ENCODE measurements at places on chromosomes 4 and X.

DNA sequence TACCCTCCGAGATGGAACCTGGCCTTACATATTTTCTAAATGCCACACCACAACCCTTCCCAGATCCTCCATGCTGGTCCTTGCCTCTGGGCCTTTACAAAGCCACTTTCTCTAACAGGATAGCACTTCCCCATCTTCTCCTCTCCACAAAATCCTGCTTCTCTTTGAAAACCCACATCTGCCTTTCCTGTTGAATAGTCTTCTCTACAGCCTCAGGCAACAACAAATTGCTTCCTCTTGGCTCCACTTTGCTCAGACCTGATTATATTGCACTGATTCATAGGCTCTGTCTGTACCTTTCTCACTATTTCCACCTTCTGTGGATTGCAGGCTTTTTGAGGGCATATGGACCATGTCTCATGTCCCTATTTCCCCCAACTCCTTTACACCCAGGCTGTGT is 203.7 kb upstream of the MBNL3 start:
- DNase-seq, result no peak

- no peak for DNase-seq
These were observed 10.0 kb upstream of the ASMTL start for GRCh38 chrX:1462596-1463251.

GRCh38 chrX:134676436-134676835 is 18.2 kb upstream of the PLAC1 start:
- no peak for DNase-seq

DNA sequence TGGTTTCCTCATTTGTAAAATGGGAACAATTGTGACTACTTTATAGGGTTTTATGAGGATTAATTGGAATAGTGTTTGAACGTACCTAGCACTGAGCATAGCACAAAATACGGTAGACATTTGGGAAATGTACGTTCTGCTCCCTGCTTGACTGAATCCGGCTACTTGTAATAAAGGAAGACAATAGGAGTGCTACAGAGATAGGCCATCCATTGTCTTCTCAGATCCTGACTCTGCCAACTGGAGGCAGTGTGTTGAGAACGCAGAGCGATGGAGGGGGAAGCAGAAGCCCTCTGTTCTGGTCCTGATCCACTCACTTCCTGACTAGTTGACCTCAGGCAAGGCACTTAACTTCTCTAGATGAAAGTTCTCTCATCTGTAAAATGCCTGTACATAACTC is 26.4 kb downstream of the ENPP6 start:
- DNase-seq, result peak; percentile 55

GRCh38 chr4:75658876-75659275 is 14.3 kb downstream of the G3BP2 start:
- no peak for DNase-seq

GRCh38 chr4:106987311-106987710 is 48.8 kb downstream of the DKK2 start:
- no peak for DNase-seq

GRCh38 chr4:88660446-88661294 is 37.0 kb downstream of the NAP1L5 start:
- DNase-seq, result no peak

DNA sequence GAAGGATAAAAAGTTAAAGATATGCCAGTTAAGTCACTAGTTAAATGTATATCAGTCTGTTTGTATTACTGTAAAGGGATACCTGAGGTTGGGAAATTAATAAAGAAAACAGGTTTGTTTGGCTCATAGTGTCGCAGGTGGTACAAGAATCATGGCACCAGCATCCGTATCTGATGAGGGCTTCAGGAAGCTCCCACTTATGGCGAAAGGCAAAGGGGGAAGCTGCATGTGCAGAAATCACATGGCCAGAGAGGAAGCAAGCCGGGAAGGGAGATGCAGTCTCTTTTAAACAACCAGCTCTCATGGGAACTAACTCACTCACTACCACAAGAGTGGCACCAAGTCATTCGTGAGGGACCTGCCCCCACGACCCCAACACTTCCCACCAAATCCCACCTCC is 91.9 kb upstream of the SH3RF1 start:
- no peak for DNase-seq

GRCh38 chr4:41614519-41614918 is 76.6 kb downstream of the LIMCH1 start:
- DNase-seq, result no peak

DNA sequence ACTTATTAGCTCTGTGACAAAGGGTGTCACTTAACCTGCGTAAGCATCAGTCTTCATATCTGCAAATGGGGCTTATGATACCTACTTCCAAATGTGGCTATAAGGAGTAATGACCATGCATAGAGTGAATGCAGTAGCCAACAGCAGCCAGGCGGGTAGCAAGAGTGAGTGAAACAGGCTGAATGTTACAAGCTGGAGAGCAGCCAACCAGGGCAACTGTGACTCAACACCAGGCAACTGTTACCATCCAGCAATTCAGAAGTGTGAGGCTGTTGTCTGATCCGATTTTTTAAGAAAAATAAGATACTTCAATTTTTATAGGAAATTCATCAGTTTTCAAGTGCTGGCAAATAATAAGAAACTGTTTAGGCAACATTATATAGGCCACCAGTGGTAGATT is 270.2 kb upstream of the TAPT1 start:
- DNase-seq, result no peak

GRCh38 chrX:94676285-94676684 is 1002.3 kb downstream of the FAM133A start:
- DNase-seq, result no peak

- no peak for DNase-seq
These were observed 221.3 kb downstream of the STIM2 start for GRCh38 chr4:27081675-27082586.

DNA sequence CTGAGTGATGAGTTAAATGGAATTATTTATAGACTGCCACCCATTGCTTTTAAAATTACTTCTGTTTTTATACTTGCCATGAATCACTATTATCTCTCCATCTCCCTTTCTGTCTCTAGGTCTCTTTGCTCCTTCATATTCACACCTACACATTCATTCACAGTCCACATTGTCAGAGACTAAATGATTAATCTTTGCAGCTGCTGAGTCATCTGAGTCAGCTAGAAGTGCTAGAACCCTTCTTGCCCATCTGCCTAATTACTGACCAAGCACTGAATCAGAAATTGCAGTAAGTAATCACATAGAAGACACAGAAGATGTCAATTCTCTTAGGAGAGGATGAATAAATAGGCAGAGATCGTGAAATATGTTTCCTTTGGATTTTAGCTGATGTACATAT is 31.6 kb upstream of the RPS6KA6 start:
- DNase-seq, result no peak

DNA sequence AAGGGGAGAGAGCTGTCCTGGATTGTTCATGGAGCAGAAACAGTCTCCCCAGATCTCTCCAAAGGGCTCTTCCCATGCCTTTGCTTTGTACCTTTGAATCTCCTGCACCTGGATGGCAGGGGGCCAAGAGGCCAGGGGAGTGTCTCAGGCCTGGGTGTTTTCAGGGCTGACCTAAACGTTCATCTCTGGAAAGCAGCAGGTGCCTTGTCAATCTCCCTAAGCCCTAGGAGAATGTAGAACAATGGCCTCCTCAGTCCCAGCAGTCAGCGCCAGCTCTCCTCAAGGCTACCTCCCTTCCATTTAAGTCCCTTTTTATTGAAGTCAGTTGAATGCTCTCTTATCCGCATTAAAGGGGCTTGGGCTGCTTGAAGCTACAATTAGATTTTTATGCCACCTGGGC is 31.2 kb upstream of the NSUN7 start:
- DNase-seq, result no peak

- no peak for DNase-seq
These were observed 103.6 kb downstream of the AREG start for GRCh38 chr4:74548561-74548960.

DNA sequence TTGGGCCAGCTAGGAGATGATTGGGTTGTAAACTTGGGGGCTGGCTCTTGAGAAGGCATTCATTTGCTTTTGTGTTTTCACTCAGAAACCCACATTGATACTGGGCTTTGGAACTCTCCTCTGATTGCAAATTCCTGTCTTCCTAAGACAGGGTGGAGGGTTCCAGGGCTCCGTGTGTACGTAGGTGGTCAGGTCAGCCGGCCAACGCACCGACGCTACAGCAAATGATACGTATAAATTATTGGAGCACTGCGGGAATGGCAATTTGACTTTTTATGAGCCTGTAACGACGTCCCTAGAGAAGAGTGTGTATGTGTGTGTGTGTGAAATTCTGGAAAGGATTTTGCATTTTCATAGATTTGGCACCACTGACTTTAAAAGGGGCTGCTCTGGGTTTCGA is 236.9 kb downstream of the SHOX start:
- no peak for DNase-seq

DNA sequence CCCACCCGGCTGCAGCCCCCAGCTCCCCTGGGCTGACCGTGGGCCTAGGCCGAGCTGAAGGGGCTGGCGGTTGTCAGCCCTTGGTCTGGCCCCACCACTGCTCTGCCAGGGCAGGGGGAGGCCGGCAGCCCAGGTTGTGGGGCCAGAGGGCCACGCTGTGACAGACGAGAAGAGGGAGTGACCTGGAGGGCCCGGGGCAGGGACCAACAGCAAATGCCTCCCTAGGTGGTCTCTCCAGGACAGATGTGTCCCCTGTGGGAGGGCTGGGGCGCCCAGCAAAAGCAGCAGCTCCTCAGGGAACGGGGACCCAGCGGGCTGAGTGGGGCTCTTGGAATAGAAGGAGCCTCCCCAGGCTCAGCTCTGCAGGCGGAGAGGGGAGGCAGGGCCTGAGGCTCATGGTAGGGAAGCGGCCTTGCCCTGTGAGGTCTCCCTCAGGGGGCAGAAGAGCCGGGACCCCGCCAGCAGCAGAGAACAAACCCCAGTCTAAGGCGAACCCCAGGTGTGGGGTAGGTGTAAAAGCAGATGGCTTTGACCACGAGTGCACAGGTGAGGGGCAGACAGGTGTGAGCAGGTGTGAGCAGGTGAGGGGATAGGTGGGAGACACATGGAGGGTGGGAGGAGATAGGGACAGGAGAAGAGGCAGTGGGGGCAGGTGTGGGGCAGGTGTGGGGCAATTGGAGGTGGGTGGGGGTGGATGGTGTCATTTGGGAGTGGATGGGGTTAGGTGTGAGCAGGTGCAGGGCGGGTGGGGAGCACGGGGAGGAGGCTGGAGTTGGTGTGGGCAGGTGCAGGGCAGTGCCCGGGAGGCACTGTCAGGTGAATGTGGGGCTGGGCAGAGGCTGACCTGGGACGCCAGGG is 34.1 kb upstream of the SPON2 start:
- no peak for DNase-seq

DNA sequence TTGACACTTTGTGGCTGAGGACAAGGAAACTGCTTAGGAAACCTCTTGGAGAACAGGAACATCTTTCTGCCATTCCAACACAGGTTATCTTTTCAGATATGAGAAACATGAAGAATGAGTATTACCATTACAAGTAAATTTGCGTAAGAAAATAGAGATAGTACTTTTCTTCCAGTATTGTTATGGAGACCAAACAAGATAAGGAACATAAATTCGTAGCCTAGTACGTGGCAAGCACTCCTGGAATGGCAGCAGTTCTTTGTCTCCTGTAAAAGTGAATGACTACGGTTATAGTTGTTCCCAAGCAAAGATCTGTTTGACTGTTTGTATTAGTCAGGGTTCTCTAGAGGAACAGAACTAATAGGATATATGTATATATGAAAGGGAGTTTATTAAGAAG is 843.1 kb downstream of the STIM2 start:
- no peak for DNase-seq

DNA sequence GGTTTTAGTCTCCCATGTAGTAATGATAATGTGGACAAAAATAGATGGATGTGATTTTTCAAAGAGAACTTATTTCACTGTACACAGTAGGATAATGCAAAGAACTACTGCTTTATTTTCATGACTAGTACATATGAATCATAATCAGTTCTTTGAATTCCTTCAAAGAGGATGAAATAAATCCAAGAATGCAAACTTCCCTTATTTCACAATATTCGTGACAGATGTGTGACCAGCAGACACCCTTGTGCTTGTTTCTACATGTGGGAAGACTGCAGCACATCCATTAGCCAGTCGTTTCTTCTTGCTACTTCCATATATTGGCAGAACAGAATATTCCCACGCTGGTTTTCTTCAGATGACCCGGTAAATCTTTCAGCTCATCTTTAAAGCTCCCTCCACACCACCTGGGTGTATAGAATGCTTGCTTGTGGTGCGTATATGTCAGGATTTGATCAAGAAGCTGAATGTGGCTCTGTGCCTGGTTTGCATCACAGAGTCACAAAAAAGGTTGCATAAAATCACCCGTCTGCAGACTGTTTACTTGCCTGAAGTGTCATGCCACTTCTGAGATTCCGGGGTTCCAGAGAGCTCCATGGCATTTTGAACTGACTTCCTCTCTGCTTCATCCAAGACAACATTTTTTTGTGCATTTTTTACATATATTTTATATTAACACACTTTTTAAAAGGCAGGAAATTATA is 47.7 kb upstream of the FAT4 start:
- DNase-seq, result no peak

DNA sequence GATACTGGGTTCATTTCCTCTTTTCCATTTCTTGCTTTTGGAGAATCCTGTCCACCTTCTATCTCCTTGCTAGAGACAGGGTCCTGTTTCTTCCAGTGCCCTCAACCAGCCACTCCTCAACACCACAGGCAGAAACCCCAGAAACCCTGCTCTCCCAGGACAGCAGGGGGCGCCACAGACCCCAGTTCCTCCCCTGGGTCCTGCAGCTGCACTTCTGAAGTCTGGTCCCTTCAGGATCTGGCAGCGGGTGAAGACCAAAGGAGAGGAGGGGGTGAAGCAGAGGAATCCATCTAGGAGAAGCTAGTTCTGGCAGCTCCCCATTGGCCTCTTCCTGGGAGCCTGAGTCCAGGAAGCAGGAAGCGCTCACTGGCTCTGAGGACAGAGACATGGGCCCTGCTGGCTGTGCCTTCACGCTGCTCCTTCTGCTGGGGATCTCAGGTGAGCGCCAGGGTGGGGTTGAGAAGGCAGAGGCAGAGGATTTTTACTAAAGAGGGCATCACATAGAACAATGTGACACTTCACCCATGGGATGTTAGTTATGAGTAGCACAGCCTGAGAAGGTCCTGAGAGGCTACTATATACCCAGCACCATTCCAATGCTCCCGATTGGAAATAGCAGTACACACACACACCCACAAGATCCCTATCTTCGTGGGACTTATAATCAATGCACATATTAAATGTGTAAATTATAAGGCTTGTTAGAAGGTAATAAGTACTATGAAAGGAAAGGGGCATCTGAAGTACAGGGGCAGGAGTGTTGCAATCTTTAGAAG is at the start of gene PRSS48:
Gene PRSS48, plus strand, starts transcription at position 375 of the 776 bp plus-strand sequence. Its CDS starts 12 bp downstream, at position 387.
- DNase-seq, result peak; percentile 80

DNA sequence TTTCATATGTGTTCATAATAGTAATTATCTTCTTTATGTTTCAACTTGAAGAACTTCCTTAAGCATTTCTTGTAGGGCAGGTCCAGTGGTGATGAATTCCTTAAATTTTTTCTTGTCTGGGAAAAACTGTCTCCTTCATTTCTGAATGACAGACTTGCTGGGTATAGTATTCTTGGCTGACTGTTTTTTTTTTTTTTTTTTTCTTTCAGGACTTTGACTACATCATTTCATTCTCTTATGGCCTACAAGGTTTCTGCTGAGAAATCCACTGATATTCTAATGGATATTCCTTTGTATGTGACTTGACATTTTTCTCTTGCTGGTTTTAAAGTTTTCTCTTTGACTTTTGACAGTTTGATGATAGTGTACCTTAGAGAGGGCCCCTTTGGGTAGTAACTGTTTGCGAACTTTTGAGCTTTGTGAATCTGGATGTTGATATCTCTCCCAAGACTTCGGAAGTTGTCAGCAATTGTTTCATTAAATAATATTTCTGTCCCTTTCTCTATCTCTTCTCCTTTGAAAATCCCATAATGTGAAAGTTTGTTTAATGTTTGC is 54.2 kb downstream of the EDA start:
- DNase-seq, result no peak

- DNase-seq, result no peak
These were observed 121.0 kb downstream of the PPA2 start for GRCh38 chr4:105352826-105353225.

GRCh38 chr4:40630335-40631021 is 814 bp upstream of the RBM47 start:
- peak; percentile 17 for DNase-seq

Data from substantia nigra (tissue), 51 donors.